ENCODE measurements at places on chromosomes 2 and 18.

DNA sequence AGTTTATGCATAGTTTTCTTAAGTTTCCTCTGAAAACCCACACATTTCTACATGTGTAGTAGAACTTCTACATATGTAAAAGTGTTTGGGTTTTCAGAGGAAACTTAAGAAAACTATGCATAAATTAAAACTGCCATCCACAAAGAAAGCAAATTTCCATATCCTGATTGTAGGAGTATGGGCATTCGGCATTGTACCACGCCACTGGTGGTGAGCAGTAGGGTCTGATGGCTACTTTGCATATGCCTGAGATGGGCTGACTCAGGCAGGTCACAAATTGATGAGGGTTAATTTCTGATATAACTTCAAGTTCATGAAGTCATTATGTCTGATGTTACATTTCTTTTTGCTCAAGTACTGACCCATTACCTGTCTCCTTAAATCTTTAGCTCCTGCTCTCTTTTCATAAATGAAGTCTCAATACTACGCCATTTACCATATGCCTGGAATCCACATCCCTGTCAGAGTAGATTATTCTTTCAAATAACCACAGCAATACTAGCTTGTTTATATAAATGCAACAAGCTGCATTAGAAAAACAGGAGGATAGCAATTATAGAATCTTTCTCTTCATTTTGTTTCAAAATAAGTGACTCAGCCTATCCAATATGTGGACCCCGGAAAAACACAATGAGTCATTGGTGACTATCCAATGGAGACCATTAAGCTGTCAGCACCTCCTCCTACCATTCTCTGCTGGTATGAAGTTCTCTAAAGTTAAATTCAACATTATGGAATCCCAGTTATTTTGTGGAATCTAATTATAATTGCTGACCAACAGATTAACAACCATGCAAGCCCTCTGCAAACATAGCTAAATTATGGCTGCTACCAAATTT is 355.2 kb upstream of the UBE2E3 start:
- DNase-seq, result no peak

- DNase-seq, result no peak
These were observed 58.0 kb upstream of the FBXO11 start for GRCh38 chr2:47964277-47964676.

DNA sequence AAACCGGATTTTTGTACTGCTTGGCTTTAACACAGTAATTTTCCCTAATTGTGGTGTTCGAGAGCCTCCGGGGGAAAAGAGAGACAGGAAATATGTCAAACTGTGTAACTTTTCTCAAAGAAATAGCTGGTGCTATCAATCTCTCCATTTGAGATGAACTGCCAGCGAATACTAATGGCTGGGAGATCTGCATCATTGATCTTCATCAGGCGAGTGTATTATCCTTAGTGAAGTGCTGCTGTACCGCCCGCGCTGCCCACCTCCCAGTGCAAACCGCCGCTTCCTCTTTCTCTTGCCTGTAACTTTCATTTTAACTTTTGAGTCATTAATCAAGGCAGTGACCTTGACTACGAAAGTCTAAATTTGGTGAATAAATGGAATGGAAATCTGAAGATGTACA is 246.1 kb upstream of the ST6GAL2 start:
- peak; percentile 3 for DNase-seq

DNA sequence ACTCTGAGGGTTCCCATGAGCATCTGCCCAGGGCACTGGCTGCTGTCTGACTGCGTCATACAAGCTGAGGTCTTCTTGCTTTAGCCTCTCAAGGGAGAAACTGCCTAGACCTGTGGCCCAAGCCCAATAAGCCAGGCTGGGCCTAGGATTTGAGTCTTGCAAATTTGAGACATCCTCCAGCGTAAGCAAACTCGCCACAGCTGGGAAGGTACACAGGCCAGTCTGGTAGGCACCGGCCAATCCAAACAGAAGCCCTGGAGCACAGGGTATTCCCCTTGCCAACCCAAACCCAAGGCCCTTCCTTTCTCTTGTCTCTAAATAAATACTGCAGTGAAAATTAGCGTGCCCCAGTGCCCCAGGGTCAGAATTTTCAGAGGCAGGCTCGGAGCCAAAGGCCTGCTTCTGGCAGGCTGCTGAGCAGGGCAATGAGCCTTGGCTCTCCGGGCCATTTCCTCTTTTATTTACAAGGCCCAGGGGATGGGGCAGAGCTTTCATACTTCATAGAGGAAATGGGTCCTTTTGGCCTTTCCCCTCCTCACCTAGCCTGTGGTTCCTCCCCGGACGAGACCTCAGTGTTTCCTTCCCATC is 33.3 kb downstream of the POLR1A start:
- DNase-seq, result peak; percentile 20

DNA sequence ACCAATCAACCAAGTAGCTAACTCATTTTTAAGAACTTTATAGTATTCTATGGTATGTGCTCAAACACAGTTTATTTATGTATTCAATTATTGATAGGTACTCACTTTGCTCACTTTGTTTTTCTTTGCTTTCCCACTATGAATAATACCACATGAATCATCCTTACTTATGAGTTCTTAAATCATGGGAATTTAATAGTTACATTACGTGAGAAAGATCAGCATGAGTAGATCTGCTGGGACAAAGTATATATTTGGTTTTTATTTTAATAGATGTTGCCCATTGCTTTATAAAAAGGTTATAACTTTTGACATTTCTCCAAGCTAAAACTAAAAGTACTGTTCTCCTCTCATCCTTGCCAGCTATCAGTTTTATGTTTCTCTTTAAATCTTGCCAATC is 390.7 kb downstream of the LRATD1 start:
- DNase-seq, result no peak

DNA sequence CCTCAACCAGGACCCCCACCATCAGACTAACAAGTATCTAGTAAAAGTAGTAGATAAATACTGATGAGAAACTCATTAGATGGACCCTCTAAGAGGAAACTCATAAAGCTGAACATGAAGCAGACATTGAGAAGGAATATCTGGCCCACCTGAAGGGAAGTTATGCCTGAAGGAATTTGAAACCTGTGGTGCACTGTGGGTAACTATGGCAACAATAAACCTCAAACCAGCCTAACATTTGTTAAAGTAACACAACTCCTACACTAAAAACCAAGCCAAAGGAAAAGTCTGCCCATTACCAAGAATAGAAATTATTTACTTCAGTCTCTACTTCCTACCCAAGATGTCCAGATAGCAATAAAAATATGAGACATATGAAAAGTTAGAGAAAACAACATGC is 43.4 kb downstream of the KIAA1328 start:
- DNase-seq, result no peak

DNA sequence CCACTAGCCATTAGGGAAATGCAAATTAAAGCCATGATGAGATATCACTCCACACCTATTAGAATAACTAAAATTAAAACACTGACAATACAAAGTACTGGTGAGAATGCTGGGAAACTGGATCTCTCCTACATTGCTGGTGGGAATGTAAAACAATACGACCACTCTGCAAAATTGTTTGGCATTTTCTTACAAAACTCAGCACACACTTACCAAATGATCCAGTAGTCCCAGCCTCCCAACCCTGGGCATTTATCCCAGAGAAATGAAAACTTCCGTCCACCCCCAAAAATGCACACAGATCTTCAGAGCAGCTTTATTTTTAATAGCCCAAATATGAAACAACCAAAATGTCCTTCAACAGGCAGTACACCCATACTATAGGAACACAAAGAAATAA is 8.9 kb upstream of the TMSB10 start:
- no peak for DNase-seq

GRCh38 chr2:127157114-127157513 is 50.2 kb upstream of the BIN1 start:
- DNase-seq, result no peak

GRCh38 chr2:25617948-25618646 is 55.3 kb downstream of the DTNB start:
- no peak for DNase-seq

Measured in nephron progenitor cell (in vitro differentiated cells).